ENCODE measurements at places on chromosomes 4 and X.

DNA sequence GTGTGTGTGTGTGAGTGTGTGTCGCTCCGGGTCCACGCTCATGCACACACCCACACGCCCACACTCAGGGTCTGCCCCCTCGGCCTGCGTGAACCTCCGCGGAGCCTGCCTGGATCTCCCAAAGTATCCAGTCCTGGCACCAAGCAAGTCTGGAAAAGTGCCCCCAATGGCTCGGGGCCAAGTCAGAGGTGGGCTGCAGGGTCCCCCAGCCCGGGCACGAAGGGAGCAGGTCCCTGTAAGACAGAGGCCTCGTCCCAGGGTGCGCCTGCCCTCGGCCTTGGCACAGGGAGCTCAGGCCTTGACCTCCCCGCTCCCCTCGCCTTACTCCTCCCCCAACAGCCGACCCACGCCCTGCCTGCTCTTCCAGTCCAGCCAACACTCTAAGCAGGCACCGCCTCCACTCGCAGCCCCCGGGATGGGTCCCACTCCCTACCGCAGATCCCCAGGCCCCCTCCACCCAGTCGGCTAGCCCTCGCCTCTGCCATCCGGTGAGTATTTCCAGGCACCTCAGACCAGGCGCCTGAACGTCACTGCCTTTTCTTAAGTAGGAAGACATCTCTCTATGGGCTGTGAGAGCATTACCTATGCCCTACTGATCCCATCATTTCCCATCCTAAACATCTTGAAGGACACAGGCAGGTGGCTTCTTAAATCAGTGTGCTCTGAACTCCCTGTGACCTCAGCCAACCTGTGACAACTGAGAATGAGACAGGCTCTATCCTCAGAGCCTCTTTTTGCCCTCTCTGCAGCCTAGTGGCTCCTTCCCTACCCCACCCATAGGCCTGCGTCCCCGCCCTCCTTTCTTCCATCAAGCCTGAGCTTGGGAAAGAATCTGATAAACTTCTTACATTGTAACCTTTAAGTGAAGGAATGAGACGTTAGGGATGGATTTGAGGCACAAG is 704 bp downstream of the FAM114A1 start:
- DNase-seq, result no peak

GRCh38 chr4:40227284-40227683 is 30.5 kb downstream of the RHOH start:
- no peak for DNase-seq

DNA sequence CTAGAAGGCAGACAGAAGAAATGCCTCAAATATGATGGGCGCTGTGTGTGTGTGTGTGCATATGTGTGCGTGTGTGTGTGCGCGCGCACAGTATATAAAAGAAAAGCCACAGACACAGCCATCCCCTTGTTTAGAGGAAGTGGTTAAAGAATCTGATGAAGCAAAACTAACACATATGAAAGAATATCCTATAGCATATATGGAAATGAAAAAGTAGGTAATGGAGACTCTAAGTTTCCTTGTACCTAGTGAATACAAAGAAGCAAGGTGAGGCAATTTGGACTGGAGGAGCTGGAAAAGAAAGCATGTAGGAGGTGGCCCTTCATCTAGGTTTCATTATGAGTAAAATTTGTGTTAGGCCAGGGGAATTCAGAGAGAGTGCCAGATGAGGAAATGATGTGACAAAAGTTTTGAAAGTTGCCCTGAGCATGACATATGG is 58.6 kb upstream of the MCF2 start:
- no peak for DNase-seq

DNA sequence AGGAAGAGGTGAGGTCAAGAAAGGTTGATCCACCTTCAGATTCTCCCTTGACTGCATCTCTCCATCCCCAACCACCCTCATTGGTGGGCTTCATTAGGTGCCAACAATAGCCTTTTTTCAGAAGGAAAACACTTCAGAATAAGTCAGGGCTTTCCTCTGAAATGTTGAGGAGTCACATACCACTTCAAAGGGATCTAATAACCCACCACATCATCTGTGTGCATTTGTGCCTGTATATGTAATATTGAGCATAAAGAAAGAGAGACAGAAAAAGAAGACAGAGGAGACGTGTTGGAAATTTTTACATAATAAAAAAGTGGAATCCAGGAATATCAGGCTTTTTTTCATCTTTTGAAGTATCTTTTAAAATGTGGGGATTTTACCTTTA is 209.1 kb upstream of the SLC7A11 start:
- no peak for DNase-seq

- no peak for DNase-seq
Measured at GRCh38 chrX:618761-619450, 11.7 kb upstream of the SHOX start.

- no peak for DNase-seq
Measured at GRCh38 chr4:46984781-46985180, 8.6 kb downstream of the GABRA4 start.

GRCh38 chrX:136931661-136932060 is 51.1 kb upstream of the RBMX start:
- no peak for DNase-seq

- DNase-seq, result no peak
Measured at GRCh38 chr4:148449921-148450320, 7.7 kb upstream of the NR3C2 start.

DNA sequence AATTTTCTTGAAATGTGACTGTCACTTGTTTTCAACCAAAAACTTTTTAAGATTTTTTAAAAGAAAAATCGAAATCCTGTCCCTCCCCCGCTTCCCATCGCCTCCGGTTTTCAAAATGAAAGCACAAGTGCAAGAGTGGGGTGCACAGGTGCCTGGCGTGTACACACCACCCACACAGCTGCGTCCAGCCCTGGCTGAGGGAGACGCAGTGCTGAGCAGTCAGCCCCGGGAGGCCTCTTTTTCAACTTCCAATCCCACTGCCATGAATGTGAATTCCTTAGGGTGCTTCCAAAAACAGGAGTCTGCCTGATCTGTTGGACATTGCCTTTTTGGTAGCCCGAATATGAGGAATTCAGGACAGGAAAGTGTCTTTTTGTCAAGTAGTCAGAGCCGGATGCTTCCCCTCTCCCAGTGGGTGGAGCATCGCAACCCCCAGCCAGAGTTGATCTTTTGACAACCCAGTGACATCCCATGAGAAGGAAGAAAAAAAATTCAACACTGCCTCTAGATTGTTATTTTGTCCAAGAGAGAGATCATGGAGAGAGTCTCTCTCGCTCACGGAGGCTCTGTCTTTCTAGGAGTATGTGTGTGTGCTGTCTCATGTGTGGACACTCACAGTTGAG is 8.9 kb downstream of the PRRG3 start:
- DNase-seq, result no peak

GRCh38 chr4:95957054-95957453 is 117.2 kb downstream of the PDHA2 start:
- DNase-seq, result no peak

GRCh38 chr4:38287101-38287851 is 327.1 kb downstream of the PTTG2 start:
- no peak for DNase-seq

- DNase-seq, result no peak
Measured at GRCh38 chr4:5110901-5111300, 59.6 kb downstream of the STK32B start.

GRCh38 chr4:18795794-18796193 is 774.2 kb upstream of the LCORL start:
- DNase-seq, result no peak

DNA sequence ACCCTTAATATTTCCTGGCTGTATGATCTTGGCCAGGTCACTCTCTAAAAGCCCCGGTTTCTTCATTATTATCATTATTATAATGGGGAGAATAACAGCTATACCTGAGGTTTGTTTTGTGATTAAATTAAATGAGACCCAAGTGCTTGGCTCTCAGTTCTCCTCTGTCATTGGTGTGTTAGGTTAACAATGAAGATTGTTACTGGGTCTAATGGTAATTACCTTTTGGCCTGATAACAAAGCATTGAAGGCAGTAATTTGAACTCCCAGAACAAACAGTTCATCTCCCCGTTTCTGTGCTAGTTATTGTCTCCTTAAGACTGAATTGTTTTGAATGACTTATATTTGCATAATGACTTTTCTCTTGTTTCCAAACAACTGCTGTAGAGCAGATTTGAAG is 6.8 kb upstream of the ANAPC4 start:
- no peak for DNase-seq
